ENCODE measurements at places on chromosomes 12 and 14.

DNA sequence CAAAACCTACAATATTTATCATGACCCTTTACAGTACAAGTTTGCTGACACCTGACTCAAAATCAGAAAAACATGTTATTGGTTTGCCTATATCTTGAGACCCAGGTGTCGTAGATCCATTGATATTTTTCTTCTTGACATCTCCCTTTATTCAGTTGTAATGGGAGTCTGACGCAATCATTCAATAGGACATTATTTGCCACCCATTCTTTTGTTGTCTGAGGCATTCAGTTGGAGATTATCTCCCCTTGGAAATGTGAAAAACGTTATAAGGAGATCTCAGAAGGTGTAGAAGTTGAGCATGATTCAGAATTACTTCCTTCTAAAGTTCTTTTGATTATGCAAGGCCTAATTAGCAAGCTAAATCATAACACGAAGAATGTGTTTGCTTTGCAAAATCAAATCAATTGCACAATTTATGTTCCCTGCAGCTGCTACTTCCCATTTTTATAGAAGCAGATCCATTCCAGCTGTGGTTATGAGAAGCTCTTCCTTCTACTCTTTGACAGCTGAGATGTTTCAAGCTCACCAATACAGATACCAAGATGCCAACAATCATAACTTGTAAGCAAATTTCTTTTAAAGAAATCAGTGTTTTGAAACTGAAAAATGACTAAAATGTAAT lies 228.2 kb upstream of the SYT1 start:
- DNase-seq: no peak

DNA sequence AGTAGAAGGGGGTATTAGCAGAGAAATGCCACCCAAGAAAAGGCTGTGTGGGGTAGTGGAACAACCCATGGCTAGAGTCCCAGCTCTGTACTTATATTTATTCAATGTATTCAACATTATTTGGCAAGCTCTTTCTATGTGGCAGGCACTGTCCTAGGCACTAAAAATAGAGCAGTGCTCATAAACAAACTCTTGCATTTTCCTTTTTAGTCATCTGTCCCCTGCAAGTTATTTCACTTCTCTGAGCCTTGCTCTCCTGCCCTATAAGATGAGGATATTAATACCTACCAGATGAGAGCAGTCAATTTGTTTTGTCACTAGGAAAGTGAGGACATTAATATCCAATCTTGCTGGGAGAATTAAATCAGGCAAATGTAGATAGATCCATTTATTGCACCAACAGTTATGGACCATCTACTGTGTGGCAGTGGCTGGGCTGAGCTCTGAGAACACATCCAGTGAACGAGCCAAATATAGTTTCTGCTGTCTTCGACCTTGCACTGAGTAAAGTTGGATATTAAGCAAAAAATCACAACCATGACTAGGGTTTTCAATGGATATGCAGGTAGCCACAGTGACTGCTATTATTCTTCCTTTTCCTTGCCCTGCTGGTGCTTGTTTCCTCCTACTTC lies 314.3 kb upstream of the TBX3 start:
- DNase-seq: no peak

DNA sequence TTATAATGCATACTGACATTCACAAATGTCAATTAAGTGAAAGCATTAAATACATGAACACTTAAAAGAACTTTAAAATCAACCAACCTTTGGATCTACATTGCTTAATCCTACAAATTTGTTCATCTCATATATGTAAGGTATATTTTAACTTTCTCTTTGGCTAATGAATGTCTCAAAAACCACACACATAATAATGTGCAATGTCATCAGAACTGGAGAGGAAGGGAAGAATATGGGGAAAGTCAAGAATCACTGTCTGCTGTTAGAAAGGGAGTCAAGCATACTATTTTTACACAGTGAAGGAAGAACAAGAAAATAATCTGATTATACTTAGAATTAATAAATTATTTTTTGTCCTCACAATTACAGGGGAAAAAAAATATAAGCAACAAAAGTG lies 4.9 kb downstream of the GMFB start:
- no peak for DNase-seq

DNA sequence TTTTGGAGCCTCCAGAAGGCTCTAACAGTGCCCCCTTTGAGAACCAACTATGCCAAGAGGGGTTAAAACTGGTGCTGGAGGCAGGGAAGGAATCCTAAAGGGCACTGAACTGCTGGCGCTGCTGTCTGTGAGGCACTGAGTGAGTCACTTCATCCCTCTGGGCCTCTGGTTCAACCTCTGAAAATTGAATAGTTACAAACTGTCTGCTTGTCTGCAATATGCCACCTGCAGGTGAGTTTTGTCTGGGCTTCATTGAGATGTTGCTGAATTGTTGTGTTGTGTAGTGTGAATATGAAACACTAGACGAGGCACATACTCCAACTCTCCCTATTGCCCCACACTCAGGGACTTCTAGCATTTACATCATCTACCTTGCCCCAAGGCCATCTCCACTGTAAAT lies 68.0 kb downstream of the GRIN2B start:
- no peak for DNase-seq

DNA sequence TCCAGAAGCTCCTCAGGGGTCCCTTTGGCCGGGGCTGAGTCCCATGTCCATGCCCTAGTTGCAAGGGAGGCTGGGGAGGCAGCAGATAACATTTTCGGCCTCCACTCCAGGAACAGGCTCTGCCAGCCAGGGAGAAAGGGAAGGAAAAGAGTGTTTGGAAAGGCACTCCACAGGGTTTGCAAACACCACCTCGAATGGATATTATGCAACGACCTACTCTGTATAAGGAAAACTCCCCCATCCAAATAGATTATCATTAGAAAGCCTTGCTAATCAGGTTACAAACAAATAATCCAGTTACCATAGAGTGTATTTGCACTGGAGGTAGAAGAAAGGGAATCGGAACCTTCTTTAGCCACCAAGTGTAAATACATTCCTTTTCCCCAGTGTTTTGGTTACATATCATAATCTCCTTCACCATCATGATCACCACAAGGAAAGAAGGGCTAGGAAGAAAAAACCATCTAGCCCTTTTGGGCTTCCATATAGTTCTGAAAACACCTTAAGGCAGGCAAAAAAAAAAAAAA lies 40.4 kb downstream of the TMCC3 start:
- no peak for DNase-seq

Data from activated CD4-positive, alpha-beta T cell treated with anti-CD3 and anti-CD28 coated beads, Interleukin-2, amount 10 ng/mL, durations not matched to agents 24 days and 14 days (primary cell).